CD4-positive, alpha-beta T cell treated with Interleukin-4 for 1 hour (primary cell): ENCODE measurements at places on chromosomes 3 and 15.
A peak's percentile ranks its signal among the peaks of the same experiment; 100 is the strongest.

- no peak for DNase-seq
Observed at GRCh38 chr3:172176061-172176770, 136.8 kb downstream of the FNDC3B start.

GRCh38 chr3:153979418-153980251, 141.6 kb upstream of the ARHGEF26 start:
- DNase-seq = no peak

GRCh38 chr3:151724576-151725562, 8.9 kb upstream of the AADACL2 start:
- no peak for DNase-seq

DNA sequence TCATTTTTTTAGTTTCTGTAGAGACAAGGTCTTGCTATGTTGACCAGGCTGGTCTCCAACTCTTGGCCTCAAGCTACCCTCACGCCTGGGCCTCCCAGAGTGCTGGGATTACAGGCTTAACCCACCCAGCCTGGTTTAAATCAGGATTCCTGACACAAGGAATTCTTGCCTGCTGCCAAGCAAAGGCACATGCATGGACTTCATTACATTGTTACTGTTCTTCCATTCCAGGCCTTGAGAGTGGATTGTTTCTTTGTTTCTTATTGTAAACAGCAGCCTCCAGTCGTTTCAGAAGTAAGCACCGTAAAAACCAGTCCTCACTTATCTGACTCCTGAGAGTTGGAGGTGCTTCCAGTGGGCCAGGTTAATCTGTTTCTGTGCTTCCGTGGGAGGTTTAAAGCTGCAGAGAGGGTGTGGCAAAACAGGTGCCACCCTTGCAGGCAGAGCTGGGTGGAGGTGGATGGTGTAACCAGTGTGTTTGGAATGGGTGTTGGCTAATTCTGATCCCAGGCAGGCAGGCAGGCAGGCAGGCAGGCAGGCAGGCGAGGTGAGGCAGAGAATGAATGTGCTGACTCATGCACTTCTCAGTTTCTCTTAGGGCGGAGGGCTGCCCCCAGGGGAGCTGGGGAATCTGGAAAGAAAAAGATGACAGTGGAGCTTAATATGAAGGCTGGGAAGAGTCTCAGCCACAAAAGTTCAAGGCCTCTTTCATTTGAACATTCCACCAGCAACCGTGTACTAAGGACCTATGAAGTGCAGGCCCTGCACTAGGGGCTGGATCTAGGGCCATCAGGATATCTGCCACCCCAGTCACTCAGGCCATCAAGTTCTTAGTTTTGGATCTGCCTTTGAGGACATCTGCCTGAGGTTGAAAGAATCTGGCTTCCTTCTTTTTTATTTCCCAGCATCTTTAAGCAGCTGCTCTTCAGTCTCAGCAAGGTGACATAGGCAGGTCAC, 37.0 kb upstream of the CDCP1 start:
- DNase-seq = no peak

GRCh38 chr3:65534805-65535204, 503.9 kb downstream of the MAGI1 start:
- DNase-seq = no peak

DNA sequence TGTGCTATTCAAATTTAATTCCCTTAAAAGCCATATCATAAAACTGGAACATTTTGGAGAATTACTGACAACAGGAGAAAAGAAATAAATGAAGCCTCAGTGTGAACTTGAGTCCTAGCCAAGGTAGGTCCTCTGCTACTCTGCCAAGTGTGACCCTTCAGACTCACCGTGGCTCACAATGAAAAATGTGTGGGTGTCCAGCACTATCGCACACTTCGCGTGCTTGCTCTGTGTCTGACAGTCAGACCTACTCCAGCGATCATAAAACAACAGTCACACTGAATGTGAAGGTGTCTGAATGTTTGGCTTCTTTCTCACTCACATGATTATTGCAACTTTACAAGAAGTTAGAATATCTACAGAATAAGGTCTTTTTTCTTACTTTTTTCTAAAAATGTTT, 65.8 kb upstream of the TRA2B start:
- DNase-seq = no peak

DNA sequence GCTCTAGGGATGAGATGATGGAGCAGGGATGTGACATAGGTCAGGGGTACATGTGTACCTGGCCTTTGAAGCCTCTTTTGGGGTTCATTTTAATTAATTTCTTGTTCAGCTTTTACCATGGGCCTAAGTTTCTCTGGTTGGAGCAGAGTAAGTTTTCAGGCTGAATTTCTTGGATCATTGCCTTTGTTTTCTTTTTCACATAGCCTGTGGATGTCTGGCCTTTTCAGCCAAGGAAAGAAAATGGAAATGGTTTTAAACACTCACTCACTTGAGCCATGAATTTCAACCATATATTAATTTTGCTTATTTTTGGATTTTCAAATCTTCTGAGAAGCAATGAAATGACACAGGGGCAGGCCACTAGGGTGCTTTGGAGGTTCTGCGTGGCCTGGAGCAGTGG, 30.2 kb downstream of the CACNA1D start:
- DNase-seq = no peak

- no peak for DNase-seq
Observed at GRCh38 chr15:63843901-63844317, 10.2 kb upstream of the HERC1 start.

GRCh38 chr3:28577941-28578500, 229.4 kb upstream of the AZI2 start:
- no peak for DNase-seq

- no peak for DNase-seq
Observed at GRCh38 chr3:39090922-39091321, 16.5 kb downstream of the GORASP1 start.

- no peak for DNase-seq
Observed at GRCh38 chr3:47496892-47497291, 16.6 kb downstream of the ELP6 start.

DNA sequence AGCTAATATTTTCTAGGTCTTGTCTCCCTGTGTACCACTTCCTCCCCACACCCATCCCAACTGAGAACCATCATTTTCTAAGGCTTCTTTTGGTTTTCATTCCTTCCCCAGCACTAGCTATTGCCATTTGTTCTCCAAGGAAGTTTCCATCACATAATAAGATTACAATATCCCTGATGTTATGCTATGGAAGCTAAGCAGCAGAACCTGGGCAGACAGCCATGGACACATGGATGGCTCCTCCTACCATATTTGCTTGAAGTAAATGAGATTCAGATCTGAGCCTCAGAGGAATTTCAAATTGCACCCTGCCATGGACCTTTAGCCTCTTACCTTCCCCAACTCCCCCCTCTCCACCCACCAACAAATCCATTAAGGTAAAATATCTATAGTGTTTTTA, 31.5 kb downstream of the GASK1A start:
- DNase-seq = no peak

GRCh38 chr3:34832865-34833508, 806.3 kb upstream of the ARPP21 start:
- no peak for DNase-seq

DNA sequence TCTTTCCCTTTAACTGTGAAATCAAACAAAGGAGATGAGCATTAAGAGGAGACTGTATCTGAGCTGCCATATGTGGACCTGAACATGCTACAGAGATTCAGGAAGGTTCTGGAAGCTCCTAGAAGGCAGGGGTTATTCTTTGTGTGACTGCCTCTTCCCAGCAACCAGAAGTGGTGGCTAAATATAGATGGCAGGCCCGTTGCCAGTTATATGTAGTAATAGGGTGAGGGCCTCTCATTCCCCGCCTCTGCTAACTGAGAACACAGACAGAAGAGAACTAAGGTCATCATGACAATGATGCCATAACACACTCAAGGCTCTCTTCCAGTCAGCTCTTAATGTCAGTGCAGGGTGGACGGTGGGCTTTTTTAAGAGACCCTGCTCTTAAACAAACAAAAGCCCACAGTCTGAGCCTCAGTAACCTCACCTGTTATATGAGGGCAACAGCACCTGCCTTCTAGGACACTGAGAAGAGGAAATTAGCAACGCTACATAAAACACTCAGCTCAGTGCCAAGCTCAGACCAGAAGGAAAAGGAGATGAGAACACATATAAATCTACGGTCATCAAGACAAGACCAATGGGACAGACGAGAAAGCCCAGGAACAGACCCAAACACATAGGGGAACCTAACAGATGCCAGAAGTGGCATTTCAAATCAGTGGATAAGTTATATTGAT, 22.3 kb downstream of the CFAP92 start:
- DNase-seq = no peak

DNA sequence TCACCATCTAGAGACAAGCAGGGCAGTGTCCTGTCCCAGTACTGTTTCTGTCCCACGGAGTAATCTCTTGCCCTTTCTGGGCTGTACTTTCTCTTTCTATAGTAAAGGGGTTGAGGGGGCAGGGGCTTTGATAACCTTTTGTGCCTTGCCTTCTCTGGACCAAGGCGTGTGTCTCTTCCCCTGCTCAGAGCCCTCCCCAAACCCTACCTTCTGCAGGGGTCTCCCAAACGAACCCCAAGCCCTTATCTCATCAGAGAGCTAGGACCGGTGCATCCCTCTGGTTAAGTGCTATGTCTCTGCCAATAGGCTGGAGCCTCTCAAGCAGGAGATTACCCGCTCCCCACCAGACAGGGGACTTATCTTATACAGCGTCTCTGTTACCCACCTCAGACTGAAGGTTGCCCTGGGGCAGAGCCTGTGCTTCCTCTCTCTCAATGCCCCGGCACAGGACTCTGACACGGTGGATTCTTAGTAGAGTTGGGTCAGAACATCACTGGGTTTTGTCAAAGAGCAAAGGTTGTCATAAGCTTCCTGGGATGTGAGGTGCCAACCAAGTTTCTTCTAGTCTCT, 2.9 kb downstream of the PLEKHO2 start:
- peak; percentile 31 for DNase-seq

DNA sequence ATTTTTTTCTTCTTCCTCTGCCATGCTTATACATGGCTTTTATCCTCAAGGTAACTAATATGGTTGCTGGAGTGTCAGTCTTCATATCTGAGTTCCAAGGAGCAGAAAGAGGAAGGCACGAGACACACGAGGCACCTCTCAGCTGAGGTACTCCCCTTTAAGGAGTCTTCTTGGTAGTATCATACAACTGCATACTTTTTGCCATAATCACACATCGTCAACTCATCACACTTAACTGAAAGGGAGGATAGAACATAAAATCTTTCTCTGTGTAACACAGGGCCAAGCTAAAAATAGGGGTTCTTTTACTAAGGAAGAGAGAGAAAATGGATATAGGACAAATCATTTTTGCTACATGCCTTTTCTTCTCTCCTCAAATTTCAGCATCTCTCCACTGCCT, 104.2 kb downstream of the OXSM start:
- no peak for DNase-seq

DNA sequence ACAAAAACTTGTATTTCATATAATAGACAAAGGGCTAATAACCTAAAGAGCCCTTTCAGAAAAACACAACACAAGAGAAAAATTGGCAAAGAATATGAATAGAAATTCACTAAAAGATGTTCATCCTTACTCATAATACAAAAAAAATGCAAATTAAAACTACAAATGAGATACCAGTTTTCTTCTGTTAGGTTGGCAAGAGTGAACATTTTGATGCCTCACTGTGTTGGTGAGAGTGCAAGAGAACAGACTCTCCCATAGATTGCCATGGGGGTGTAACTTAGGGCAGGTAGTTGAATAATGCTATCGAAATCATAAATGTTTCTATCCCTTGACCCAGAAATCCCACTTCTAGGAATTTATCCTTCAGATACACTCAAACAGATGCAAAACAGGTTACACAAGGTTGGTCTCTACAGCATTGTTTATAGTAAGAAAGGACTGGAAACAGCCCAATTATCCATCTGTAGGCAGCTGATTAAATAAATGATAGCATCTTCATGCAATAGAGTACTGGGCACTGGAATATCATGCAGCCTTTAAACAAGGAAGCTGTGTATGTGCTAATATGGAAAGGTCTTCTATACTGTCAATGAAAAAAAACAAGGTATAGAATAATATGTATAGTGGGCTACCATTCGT, 146.3 kb downstream of the TLE3 start:
- DNase-seq = no peak

DNA sequence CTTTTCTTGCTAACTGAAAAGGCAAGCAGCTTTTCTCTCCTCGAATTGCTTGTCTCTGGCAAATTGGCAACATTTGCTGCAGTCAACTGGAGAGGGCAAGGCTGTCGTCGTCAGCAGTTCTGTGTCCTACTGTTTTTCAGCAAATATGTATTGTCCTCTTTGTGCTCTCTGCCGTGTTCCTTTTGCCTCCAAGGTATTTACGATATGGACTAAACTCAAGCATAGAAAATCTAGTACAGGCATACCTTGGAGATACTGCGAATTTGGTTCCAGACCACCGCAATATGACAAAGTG, 558 bp upstream of the SLC30A4 start:
- DNase-seq = no peak

DNA sequence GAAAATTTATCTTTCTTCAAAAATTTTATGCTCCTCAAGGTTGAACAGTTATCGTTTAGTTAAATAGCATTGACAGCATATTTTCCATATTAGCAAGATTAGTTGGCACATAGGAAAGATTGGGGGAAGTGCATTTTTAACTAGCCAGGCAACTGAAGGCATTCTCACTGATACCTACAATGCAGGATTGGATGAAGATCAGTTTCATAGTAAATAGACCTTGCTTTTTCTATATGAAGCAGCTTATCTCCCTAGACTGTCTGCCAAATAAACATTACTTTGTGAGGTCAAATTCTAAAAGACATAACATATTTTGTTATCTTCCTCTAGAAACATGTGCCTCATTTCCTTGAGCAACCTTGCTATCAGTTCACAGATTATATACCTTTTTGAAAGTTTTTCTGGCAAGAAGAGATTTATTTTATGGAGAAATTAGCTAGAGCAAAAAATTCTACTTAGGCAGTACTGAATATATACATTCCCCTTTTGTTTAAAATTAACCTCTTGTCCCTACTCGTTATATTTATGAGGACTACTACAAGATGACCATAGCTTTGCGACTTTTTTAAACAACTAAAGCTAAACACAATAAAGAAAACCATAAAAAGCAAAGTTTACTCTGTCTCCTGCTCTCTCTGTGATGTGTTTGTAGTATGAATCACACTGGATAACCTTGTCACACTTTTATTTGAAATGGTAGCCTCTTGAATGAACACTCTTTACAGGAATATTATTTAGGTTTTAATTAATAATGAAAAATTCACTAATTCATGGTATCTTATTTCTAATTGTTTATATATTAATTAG, 654.9 kb upstream of the TBL1XR1 start:
- no peak for DNase-seq

GRCh38 chr3:42678447-42678846, 6.9 kb upstream of the KLHL40 start:
- no peak for DNase-seq

GRCh38 chr3:111607240-111607920, 12.2 kb upstream of the ZBED2 start:
- DNase-seq = no peak

GRCh38 chr3:81931265-81932251, 170.1 kb upstream of the GBE1 start:
- no peak for DNase-seq

- no peak for DNase-seq
Observed at GRCh38 chr3:55562700-55563099, 75.6 kb upstream of the WNT5A start.

GRCh38 chr15:24924621-24925020, 30.2 kb upstream of the SNRPN start:
- no peak for DNase-seq
